ENCODE measurements at places on chromosomes 3 and 15.

- DNase-seq, result peak; percentile 76
Measured at GRCh38 chr3:42192334-42193200, 73.4 kb downstream of the CCK start.

DNA sequence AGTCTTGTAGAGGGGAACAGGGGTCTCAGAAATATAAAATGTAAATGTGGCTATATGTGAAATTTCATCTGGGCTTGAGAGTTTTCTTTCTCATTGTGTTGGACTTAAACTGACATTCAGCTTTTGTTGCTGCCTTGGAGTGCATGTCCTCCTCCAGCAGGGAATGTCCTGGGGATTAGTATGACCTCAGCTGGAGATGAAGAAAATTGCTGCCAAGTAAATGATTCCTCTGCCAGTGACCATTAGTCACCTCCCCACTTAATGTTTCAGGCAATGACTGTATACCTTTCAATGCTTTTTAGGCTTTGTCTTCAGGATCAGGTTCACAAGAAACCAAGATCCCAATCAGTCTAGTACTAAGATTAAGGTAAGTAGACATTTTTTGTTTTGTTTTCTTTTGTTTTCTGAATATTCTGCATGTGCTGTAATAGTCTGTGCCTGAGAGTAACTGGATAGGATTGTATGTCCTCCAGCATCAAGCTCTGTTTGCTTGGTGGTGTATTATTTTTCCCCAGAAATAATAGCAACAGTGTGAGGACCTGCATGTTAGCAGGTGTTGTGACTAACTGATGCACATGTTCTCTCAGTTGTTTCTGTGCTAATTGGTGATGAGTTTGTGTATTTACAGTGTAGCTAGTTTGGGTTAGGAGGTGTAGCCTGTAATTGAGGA, 18.1 kb upstream of the SLC22A13 start:
- DNase-seq, result no peak

- DNase-seq, result no peak
Measured at GRCh38 chr3:177426878-177427495, 229.7 kb upstream of the TBL1XR1 start.

DNA sequence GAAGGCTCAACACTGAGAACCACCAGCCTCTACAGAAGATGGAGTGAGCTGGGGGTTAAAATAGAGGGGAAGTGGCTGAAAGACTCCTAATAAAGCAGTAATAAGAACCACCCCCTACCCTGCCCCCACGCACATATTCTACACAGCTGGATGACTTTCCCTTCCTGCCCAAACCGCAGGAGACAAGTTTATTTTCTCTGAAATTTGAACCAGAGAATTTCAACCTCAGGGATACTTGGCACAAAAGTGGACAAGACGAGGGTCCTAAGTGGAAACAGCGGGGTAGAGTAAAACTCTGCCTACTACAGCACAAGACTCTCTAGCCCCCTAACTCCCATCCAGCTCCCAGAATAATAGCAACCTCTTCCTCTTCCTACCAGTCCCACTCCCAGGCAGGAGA, 28.4 kb downstream of the USF3 start:
- no peak for DNase-seq

DNA sequence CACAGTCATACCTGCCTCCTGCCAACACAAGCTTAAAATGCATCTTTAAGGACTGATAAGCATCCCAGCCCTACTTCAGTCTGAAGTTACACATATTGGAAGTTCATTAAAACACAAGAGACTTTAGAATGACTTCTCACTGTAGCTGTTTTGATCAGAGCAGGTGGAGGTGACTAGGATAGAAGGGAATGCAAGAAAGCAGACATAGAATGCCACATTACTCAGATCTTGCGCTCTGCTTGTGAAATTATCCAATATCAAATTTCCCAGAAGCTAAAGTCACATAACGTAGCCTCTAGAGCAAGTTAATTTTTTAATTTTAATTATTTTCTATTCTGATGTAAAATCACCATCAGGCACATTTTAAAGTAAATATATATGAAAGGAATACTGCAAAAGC, 306.5 kb downstream of the PLOD2 start:
- DNase-seq, result no peak

- no peak for DNase-seq
Measured at GRCh38 chr15:73000293-73000692, 52.0 kb upstream of the NEO1 start.

DNA sequence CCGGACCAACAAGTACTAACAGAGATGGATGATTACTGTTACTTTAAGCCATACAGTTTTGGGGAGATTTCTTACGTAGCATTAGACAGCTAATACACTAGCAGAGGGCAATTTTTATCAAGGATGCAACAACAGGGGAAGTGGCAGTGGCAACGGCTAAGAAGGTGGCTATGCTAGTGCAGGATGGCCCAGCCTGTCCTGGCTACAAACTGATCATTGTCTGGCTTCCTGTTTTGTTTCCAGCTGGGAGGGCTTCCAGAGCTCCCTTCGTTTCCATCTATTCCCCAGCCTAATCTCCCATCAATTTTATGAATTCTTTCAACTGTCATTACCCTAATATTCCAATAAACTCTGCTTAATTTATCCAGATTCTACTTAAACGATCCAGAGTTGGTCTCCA, 16.0 kb upstream of the PLA2G4F start:
- DNase-seq, result no peak

DNA sequence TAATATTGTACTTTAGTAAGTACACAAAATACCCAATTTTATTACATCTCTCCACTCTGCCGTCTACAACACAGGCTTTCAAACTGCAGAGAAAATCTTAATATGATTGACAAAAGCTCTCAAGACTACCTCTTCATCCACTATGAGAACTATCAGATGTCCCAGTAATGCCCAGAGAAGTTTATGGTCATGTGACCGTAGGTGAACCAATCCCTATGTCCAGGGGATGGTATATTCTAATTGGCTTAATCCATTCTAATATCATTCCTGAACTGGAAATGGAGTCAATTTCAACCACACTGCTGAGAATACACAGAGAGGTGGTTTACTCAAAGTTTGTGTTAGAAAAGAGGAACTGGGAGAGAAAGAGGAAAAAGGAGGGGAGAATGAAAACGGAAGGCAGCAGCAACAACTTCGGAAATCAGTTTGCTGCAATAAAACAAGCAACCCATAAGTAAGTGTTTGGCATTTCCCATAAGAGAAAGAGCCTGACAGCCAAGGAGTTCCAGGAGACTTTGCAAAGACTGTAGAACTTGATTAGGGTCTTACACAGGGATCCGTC, 7.3 kb downstream of the SST start:
- DNase-seq, result peak; percentile 54

- DNase-seq, result peak; percentile 80
Measured at GRCh38 chr3:10026084-10026890, at the start of gene FANCD2. Gene FANCD2, plus strand, starts transcription at chr3:10026437. Its CDS starts 2,221 bp downstream, at chr3:10028658.

GRCh38 chr15:69405110-69405509, 9.0 kb upstream of the KIF23 start:
- DNase-seq, result no peak

GRCh38 chr3:69435274-69436265, 49.7 kb upstream of the FRMD4B start:
- DNase-seq, result no peak

DNA sequence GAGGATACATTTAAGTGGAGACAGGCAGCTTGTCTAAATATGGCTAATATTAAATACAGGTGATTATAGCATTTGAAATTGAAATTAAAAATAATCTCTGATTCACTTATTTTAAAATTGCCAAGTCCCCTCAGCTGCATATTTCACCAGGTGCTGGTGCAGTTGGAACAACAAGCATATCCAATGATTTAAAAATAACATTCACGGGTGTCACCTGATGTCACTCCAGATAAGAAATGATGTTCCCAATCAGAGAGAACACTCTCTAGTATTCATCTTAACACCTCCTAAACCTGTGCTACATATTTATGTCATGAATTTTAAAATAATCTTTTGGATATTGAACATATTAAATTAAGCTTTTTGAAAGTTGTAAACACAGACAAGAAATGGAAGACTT, 249.9 kb downstream of the CADM2 start:
- no peak for DNase-seq

DNA sequence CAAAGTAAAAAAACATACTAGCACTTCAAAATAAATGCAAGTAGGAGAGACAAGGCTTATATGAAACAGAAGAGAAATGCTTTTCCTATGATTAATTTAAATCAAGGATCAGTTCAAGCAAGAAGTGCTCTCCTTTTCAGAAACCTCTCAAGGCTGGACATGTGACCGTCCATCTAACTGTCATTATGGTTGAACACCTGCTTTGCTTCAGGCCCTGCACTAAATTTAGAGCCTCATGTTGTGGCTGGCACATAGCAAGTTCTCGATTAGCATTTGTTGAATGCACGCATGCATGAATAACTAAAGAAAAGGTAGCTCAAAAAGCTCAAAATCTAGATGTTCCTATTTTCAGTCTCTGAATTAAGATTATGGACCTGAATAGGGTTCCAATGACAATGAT, 82.0 kb downstream of the SV2B start:
- no peak for DNase-seq

DNA sequence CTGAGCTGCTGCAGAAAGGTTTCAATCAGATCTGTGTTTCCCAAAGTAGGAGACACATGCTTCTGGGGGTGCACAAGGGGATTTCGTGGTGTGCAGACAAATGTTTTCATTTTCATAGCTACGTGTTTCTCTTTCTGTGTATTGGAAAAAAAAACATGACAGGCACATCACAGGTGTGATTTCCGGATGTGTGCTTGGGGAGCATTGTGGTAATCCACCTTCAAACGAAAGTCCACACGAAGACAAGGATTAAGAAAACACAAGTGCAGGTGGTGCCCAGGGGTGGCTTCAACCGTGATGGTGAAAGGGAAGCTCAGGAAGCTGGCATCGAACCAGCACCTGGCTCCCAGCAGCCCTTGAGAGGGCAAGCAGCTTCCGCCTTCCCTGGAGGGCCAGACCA, 164.6 kb upstream of the LINGO1 start:
- DNase-seq, result no peak

GRCh38 chr3:4995500-4996053, 16.3 kb downstream of the BHLHE40 start:
- DNase-seq, result no peak

DNA sequence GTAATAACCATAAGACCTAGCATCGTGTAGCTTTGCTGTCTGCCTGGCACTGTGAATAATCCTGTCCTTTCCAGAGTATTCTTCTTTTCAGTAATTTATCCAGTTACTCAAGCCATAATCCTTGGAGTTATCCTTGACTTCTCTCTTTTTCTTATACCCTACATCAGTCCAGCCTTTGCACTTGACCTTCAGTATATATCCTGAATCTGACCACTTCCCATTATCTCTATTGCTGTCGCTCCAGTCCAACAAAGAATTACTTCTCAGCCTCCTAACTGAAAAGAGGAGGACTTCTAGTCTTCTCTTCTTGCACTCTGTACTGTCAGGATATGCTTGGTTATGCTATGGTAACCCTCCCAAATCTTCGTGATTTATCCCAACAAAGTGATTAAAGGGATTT, 393.8 kb downstream of the SHQ1 start:
- DNase-seq, result no peak

DNA sequence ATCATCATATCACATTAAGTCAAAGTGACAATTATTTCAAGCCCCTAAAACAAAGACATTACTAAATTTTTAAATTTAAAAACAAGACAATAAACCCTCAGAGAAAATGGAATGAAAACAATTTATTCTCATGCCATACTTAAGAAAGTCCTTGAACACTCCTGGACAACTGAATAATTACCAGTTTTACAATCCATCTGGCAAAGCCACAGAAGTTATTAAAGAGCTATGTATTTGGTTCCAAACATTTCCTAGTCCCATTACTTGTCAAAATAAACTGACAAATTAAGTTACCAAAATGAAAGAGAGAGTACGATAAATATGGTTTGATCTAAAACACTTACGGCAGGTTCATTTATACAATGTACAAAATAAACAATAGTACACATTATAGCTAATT, 63.2 kb downstream of the LRRFIP2 start:
- no peak for DNase-seq

- DNase-seq, result no peak
Measured at GRCh38 chr15:90594301-90594738, 64.6 kb downstream of the CRTC3 start.

- DNase-seq, result no peak
Measured at GRCh38 chr3:163523375-163523774, 1554.9 kb downstream of the SI start.

DNA sequence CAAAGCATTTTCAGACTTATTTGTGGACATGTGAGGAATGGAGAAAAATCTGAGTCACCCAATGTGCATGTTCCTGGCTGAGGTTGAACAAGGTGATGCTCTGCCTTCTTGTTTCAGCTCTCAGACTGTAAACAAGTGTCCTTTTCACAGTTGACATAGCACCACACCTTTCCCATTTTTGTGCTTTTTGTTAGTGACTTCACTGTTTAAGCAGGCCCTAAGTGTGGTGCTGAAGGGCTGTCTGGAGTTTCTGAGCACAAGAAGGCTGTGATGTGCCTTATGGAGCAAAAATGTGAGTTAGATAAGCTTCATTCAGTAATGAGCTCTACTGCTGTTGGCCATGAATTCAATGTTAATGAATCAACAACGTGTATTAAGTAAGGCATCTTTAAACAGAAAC, 20.4 kb downstream of the ABI3BP start:
- DNase-seq, result no peak

DNA sequence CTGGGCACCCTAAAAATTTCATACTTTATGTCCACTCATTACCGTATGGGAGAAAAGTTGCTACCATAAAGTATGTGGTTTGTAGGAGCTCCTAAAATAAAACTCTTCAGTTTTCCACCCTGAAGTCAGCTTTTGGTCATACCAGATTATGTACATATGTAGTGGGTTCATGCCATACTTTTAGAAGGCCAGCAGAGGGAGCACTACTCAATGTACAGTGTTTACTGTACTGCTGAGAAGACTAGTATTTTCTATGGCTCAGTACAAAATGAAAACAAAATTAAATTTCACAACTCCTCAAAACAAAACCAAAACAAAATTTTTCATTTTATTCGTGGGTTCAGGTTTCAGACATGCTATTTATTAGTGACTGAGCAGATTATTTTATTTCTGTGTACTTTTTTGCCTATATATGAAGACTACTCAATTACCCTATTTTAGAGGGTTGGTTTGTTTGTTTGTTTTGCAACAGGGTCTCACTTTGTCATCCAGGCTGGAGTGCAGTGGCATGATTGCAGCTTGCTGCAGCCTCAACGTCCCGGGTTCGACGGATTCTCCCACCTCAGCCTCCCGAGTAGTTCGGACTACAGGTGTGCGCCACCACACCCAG, 24.3 kb downstream of the NXPE3 start:
- peak; percentile 88 for DNase-seq

- peak; percentile 100 for DNase-seq
Measured at GRCh38 chr3:141498598-141499223, 11.9 kb downstream of the RASA2 start.

GRCh38 chr3:8652324-8652987, 7.9 kb upstream of the SSUH2 start:
- DNase-seq, result no peak
